Activated T-cell treated with anti-CD3 and anti-CD28 coated beads, Interleukin-2, amount 50 U/mL, for 4 hours (primary cell): ENCODE measurements at places on chromosomes 6 and 20.
A peak's percentile ranks its signal among the peaks of the same experiment; 100 is the strongest.

GRCh38 chr6:56289721-56290120 lies 42.3 kb upstream of the COL21A1 start:
- DNase-seq, result no peak

- DNase-seq, result no peak
Observed at GRCh38 chr6:69487688-69488087, 309.1 kb downstream of the LMBRD1 start.

GRCh38 chr6:167152862-167153261 lies 4.9 kb downstream of the GPR31 start:
- no peak for DNase-seq

DNA sequence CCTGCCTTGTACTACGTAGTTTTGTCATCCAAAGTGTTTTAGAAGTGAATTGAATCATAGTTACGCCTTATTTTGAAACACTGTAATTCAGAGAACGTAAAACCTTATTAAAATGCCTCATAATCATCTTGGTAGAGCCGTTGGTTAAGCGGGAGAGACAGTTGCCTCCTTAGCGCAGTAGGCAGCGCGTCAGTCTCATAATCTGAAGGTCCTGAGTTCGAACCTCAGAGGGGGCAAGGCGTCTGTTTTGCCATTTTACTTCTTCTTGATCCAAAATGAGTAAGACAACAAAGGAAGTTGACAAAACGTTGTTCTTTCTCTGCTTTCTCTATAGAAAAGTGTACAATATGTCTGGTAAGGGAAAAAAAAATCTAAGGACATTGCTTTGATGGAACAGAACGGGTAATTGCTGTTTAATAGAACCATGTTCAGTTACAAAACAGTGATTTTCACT lies 20.7 kb upstream of the TRIM27 start:
- peak; percentile 72 for DNase-seq

DNA sequence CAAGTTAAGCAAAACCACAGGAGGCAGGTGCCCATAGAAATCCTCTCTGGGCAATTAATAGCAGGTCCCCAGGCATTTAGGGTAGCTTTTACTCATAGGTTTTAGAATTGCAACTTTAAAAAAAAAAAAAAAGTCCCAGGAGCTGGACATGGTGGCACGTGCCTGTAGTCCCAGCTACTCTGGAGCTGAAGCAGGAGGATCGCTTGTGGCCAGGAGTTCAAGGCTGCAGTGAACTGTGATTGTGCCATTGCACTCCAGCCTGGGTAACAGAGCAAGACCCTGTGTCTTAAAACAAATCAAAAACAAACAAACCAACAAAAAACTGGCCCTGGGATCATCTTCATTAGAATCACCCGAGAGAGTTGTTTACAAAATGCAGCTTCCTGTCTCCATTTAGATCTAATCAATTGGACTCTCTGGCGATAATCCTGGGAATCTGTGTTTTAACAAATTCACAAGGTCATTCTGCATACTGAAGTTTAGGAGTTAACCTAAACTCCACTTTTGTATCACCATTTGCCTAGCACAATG lies 131.8 kb upstream of the AKAP12 start:
- DNase-seq, result no peak

- DNase-seq, result no peak
Observed at GRCh38 chr6:151761851-151762250, 45.6 kb upstream of the ESR1 start.

DNA sequence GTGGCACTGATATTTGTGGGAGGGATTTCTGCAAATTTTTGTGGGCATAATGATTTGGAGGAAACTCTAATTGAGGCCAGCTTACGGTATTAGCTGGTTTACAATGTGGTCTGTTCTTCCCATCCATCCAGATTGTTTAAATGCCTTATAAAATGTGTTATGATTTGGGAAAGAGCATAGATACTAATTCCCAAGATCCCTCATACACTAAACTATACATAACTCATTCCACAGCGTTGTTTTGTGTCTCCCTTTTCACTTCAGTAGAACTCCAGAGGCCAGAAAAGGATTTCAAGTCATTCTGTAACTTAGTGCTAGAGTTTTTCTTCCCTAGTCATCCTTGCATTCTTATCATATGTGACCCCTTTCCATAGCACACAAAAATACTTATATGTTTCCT lies 292.6 kb upstream of the NT5E start:
- DNase-seq, result no peak
